ENCODE measurements at places on chromosomes 12 and 14. TPM values are rescaled to one million over a fixed set of nuclear protein-coding genes. Genes with fewer than 3 reads are reported as not detected.

RPGRIP1 gene
- 0.41 TPM for total RNA-seq

CMA1 gene
- not detected for total RNA-seq

KRT8 gene
- 42.0 TPM for total RNA-seq

WNT5B gene
- 16.1 TPM for total RNA-seq

RACGAP1 gene
- 31.8 TPM for total RNA-seq

SMIM41 gene
- 0.82 TPM for total RNA-seq

SLC17A8 gene
- 3.2 TPM for total RNA-seq

DNA sequence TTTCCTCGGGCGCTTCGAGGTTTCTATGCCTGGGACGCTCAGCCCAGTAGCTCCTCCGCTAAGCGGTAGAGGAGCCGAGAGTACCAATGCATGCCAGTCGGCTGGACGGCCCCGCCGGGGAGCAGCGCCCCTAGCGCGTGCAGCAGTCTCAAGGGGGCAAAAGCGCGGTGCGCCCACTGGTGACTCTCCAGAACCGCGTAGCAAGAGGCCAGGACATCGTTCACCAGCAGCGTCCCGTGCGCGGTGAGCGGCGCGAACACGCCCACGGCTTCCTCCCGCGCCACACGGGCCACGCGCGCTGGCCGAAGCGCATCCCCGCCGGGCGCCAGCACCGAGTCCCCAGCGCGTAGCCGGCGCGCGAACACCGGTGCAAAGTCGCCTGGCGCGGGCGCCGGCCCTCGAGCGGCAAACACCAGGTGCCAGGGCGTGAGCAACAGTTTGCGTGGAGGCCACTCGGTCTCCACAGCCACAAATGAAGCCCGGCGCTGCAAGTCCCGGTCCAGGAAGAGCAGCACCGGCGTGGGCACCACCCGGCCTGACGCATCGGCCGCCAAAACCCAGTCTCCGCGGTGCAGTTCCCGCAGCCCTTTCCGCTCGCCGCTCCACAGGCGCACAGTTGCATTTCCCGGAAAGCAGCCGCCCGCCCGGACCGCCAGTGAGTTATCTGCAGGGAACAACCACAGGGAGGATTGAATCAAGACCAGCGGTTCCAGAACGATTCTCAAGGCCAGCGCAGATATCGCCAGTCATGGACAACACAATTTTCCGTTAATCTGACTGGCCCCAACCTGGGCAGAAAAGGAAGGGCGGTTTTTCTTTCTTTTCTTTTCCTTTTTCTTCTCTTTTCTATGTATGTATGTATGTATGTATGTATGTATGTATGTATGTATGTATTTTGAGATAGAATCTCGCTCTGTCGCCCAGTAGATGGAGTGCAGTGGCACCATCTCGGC, 4.5 kb downstream of the DHH start:
- peak; percentile 64 for DNase-seq

GRCh38 chr12:3215410-3215975, 138.3 kb downstream of the TSPAN9 start:
- no peak for DNase-seq

DNA sequence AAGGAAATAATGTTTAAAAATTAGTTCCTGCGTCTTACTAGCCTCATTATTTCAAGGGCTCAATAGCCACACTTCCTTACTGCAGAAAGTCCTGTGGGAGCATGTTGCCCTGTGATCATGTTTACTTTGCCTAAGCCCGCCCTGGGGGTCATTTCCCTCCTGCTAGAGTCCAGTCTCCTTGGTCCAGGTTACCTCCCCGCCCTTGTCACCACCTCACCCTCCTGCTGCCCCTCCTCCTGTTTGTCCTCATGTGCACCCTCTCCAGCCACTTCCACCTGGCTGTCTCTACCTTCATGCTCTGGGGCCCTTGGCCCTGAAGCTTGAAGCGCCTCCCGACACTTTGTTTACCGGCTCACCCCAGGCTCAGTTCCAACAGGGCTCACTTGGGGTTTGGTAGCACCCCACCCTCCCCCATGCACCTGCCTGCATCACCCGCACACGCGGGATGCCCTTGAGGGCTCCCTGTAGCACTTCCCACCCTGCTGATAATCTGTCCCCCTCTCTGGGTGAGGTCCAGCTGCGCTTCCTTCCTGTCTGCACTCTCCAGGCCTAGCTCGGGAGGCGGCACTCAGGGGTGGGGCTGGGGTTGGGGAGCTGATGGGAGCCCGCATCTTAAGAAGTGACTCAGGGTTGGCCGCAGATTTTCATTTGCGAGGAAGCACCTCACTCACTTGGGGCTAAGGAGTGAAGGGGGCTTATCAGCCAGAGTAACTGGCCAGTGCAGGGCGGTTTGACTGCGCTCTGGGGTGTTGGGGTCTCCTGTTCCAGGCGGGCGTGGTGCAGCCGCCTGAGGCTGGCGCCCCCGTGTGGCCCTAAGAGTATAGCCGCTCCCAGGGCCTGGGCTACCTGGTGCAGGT, 40.1 kb downstream of the SMIM41 start:
- DNase-seq = no peak

DNA sequence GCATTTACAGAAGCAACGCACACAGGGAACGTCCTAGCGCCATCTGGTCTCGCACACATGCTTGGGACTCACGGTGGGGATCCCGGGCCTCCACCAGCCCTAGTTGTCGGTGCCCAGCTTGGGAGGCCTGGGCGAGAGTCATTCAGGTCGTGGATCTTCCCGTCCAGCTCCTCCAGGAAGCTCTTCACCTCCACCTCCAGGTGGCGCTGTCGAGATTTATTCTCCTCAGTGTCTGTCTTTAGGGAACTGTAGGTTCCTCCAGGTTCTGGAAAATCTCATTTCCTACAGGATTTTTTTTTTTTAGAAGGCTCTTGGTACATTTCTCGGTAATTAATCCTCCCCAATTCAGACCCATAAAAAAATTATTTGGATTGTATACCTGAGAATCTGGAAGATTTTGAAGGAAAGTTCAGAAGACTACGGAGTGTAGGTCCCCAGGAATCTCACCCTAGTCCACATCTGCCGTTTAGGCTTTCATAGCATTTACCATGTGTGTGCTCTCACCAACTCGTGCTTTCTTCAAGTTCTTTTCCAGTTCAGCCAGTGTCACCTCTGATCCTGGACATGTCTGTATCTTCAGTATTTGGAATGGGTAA, 910.0 kb downstream of the TMEM121 start:
- no peak for DNase-seq

- DNase-seq = no peak
Observed at GRCh38 chr14:57976701-57977100, 110.8 kb upstream of the SLC35F4 start.

DNA sequence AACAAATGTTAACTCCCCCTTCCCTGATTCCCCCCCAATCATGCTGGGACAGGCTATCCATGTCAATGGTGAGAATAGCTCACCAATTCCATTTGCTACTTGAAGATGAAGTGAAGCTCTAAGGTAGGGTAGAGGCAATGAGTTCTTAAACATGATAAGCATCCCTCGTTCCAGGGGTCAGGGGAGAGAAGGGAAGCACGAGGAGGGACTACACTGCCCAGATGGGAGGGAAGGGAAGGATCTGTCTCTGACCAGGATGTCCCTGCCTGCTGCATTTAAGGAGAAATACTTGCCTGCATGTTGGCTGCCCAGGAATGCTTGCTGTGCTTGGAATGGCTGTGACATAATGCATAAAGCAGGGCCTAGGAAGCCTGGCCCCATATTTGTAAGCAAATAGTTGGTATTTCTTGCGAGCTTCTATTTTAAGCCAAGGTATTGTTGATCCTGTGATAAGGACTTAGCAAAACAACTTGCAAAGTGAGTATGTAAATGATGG, 155.1 kb downstream of the CEP83 start:
- peak; percentile 20 for DNase-seq

GRCh38 chr12:102201436-102202061, 3.9 kb upstream of the PMCH start:
- no peak for DNase-seq

- peak; percentile 20 for DNase-seq
Observed at GRCh38 chr12:70966996-70967790, 46.7 kb upstream of the PTPRR start.

- DNase-seq = no peak
Observed at GRCh38 chr12:4446335-4446734, 720 bp upstream of the FGF6 start.

DNA sequence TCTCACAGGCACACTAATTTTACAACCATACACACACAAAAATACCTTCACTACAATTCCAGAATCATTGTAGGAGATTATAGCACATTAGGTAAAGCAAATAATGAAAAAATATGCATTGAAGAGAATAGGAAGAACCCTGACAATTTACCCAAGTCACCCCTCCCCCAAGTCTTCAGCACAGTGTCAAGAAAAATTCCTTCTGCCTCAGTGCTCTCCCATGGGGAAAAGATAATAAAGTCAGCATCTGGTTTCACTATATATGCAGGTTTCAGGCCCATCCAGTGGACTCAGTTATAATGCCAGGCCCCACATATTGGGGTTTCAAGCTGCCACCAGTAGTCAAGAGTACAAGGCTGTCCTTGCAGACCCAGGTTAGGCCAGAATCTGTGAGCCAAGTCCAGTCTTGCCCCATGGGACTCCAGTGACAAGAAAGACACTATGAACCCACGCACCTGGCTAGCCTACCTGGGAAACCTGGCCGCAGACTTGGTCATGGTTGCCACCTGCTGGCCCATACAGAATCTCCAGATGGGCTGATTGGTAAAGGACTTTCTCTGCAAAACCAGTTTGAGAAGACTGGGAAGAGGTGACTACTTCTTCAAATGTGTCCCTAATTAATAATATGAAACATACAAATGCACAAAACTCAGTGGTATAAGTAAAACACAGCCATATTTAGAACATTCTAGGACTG, 398.6 kb upstream of the FLRT2 start:
- DNase-seq = no peak

GRCh38 chr12:114445401-114446323, 39.7 kb upstream of the TBX5 start:
- no peak for DNase-seq

- peak; percentile 53 for DNase-seq
Observed at GRCh38 chr14:50944647-50945413, 547 bp upstream of the PYGL start.

DNA sequence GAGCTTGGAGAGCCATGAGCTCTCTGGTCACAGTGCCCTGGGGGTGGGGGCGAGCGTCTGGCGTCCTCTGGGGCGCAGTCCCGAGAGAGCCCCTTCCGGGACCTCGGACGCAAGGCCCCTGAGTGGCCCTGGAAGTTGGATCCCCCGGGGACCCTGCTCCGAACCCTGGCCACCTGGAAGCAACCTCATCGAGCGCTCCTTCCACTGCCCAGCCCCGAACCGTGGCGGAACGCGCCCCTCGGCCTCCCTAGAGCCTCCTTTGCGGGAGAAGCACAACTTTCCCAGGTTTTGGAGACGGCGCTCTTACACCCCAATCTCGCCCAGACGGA, 1.2 kb downstream of the NOS1 start:
- no peak for DNase-seq

- no peak for DNase-seq
Observed at GRCh38 chr12:131044136-131044535, 90.4 kb downstream of the ADGRD1 start.

DNA sequence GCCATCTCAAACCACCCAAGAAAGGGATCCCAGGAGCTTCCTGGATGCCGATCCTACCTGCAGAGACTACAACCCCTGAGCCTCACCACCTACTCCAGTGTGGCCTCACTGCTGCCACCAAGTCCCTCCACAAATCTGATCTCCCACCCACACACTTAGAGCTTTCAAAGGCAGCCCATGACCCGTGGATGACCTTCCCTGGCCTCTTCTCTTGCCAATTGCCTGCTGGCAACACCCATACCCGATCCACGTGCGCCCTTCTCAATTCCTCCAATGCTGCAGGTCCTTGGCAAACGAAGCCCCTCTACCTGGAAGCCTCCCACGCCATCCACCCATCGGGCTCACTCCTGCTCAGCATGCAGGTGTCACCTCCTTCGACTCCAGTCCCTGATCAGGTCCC, 30.7 kb downstream of the HVCN1 start:
- DNase-seq = no peak

GRCh38 chr14:83164016-83164415, 1630.4 kb upstream of the SEL1L start:
- no peak for DNase-seq

- no peak for DNase-seq
Observed at GRCh38 chr12:116589581-116589980, 30.4 kb downstream of the MAP1LC3B2 start.

DNA sequence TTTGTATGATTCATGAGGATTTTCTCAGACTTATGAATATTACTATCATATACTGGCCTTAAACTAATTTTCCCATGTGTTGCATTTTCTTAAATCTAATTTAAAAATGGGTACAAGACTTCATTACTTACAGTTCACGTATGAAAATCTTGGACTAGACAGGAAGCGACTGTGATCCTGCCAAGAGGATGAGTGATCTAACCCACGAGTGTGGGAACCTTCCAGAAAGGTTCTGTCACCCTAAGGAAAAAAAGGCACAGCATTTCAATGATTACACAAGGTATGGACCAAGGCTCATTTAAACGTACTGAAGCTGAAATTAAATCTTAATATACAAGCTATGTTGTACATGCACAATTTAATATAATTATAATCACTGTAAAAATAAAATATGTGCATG, 293.5 kb upstream of the DIO2 start:
- DNase-seq = no peak

GRCh38 chr12:123140676-123141614, 9.9 kb downstream of the PITPNM2 start:
- no peak for DNase-seq

DNA sequence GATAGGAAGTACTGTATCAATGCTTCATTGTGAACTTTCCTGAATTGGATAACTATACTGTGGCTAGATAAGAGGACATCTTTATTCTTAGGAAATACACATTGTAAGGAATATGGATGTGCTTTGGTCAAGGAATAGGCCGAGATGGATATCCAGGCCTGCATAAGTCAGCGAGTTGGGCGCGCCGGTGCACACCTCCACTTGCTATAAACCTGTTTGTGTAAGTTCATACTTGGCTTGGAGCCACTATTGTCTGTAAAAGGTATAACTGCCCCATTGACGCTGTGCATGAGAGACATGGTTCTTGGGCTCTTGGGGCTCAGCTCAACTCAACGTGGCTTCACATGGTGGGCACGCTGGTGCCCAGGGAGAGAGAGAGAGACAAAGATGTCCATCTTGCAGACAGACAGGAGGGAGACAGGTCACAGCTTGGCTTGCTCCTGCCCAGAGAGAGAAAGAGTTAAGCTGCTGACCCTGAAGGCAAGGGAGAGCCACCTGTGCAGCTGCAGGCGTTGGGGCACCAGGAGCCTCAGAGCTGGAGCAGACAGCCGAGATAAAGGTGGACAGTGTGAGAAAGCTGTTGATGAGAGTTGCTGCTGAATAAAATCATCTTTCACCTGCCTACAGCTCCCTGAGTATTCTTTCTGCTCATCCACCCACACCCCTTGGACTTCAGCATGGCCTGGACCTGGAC, 34.1 kb upstream of the COCH start:
- no peak for DNase-seq

DNA sequence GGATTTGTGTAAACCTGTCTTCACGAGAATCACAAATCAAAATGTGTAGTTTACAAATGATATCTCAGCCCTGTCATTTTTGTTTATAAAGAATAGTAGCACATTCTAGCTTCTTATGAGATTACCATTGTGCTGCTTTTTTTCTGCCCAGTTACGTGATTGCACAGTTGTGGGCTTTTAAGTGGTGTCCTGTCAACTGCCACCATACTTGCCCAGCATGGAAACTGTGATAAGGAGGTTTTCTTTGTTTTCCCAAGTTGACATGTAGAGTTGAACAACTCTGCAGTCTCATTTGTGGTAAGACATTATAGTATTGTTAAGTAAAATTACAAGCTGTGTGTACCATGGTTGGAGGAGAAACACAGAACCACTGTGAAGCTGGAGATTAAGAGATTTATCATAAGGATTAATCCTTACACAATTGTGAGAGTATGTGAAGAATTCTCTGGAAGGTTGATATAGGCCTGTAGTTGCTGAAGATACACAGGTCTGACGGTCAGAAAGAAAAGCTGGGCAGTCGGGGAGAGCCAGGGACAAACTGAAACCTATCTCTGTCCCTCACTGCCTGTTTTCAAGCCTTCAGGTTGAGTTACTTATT, 12.2 kb downstream of the CHURC1 start:
- DNase-seq = no peak

All from tongue (tissue), 3 donors.